Uterus (tissue), 4 donors: ENCODE measurements at places on chromosomes 5 and 9. TPM values are rescaled to one million over a fixed set of nuclear protein-coding genes. Genes with fewer than 3 reads are reported as not detected.

Gene SHOC1
- not detected for total RNA-seq

Gene PLPP7
- total RNA-seq: 6.3 TPM

Gene ADAMTS13
- total RNA-seq: not detected

Gene MPDZ
- 83.0 TPM for total RNA-seq

Gene CD274
- total RNA-seq: 10.2 TPM

Gene CER1
- total RNA-seq: not detected

Gene AKNA
- total RNA-seq: 40.2 TPM

Gene OR1Q1
- total RNA-seq: not detected

Gene GNA14
- total RNA-seq: 11.3 TPM

Gene CTSV
- not detected for total RNA-seq

Gene SPATA31E1
- not detected for total RNA-seq

Gene SLC34A1
- not detected for total RNA-seq

Gene STING1
- total RNA-seq: 90.1 TPM

Gene ANKRD18B
- total RNA-seq: 0.28 TPM

- no peaks in the 10 kb centered on the region for H3K4me1 ChIP-seq
- H3K4me3 ChIP-seq: no peak overlapping the region
- no peak overlapping the region for H3K27ac ChIP-seq
- no peaks in the 10 kb centered on the region for H3K36me3 ChIP-seq
- no peaks in the 10 kb centered on the region for H3K27me3 ChIP-seq
Measured at GRCh38 chr9:85142968-85143367, 473.4 kb downstream of the NTRK2 start.

GRCh38 chr9:8389531-8389930 is 590.0 kb upstream of the DMAC1 start:
- H3K4me3 ChIP-seq: no peak overlapping the region
- no peaks in the 10 kb centered on the region for H3K36me3 ChIP-seq
- no peak overlapping the region for H3K27ac ChIP-seq

DNA sequence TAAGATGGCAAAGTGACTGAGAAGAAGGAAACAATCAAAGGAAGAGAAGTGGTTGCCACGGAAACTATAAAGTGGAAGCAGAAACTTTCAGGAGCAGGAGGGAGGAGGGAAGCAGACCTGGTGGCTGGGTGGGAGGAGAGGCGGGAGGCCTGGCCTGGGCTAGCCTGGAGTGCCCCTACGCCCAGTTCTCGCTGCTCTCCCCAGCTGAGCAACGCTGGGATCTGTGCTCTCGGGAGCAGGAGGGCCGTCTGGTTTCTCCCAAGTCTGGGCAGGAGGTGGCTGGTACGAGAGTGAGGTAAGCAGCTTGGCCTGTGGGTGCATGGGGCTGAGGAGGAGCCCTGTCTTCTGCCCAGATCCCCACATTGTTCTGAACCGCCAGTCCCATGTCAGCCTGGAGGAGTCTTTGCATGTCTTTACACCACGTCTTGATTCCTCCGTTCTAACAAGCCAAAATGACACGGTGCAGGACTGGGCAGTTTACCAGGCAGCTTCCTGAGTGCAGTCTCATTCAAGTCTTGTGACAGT is 15.0 kb upstream of the DAB2IP start:
- H3K27me3 ChIP-seq: no peaks in the 10 kb centered on the region
- H3K36me3 ChIP-seq: no peaks in the 10 kb centered on the region
- H3K4me1 ChIP-seq: peaks cover 28% of the 10 kb centered on the region
- no peak overlapping the region for H3K4me3 ChIP-seq
- peak overlapping the region; percentile 73 for H3K27ac ChIP-seq
- peak; percentile 69 for DNase-seq

- H3K27ac ChIP-seq: peak overlapping the region; percentile 83
- H3K27me3 ChIP-seq: no peaks in the 10 kb centered on the region
- no peaks in the 10 kb centered on the region for H3K4me1 ChIP-seq
- H3K36me3 ChIP-seq: no peaks in the 10 kb centered on the region
Measured at GRCh38 chr5:126508251-126508961, 85.2 kb downstream of the GRAMD2B start.

GRCh38 chr9:15482146-15482545 is 28.6 kb downstream of the PSIP1 start:
- no peak for DNase-seq
- H3K36me3 ChIP-seq: no peaks in the 10 kb centered on the region
- H3K27me3 ChIP-seq: no peaks in the 10 kb centered on the region
- H3K4me3 ChIP-seq: no peak overlapping the region
- H3K4me1 ChIP-seq: no peaks in the 10 kb centered on the region

GRCh38 chr9:127537014-127537413 is 75.1 kb upstream of the STXBP1 start:
- DNase-seq: no peak
- H3K27me3 ChIP-seq: no peaks in the 10 kb centered on the region
- H3K27ac ChIP-seq: peak overlapping the region; percentile 84
- peaks cover 38% of the 10 kb centered on the region for H3K4me1 ChIP-seq
- no peak overlapping the region for H3K4me3 ChIP-seq

DNA sequence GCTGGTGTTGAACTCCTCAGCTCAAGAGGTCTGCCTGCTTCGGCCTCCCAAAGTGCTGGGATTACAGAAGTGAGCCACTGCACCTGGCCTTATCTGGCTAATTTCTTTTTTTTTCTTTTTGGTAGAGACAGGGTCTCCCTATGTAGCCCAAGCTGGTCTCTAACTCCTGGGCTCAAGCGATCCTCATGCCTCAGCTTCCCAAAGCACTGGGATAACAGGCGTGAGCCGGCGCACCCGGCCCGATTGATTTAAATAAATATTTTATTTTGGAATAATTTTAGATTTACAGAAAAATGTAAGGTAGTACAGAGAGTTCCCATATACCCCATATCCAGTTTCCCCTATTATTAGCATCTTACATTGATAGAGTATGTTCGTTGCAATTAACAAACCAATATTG is 155.0 kb upstream of the MVB12B start:
- H3K36me3 ChIP-seq: no peaks in the 10 kb centered on the region
- H3K27me3 ChIP-seq: no peaks in the 10 kb centered on the region
- H3K27ac ChIP-seq: no peak overlapping the region
- no peak overlapping the region for H3K4me3 ChIP-seq

DNA sequence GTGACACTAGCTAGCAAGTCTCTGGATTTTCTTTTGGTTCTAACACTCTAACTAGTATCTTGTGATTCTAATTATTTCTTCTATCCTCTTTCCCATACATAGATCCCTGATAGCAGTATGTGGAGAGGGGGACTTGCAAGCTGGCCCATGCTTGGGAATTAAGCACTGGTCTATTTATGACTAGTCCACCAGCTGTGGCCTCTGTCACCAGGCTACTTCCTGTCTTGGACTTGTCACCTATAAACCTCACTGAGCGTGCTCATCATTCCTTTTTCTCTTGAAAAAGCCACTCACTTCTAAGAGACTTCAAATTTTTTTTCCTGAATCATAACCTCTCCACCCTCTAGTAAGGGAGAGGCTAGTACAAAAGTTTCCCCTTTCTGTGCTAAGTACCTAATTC is 32.3 kb upstream of the MAMDC2 start:
- H3K27ac ChIP-seq: peak overlapping the region; percentile 61
- DNase-seq: no peak
- H3K4me3 ChIP-seq: no peak overlapping the region
- H3K27me3 ChIP-seq: no peaks in the 10 kb centered on the region
- no peaks in the 10 kb centered on the region for H3K4me1 ChIP-seq

DNA sequence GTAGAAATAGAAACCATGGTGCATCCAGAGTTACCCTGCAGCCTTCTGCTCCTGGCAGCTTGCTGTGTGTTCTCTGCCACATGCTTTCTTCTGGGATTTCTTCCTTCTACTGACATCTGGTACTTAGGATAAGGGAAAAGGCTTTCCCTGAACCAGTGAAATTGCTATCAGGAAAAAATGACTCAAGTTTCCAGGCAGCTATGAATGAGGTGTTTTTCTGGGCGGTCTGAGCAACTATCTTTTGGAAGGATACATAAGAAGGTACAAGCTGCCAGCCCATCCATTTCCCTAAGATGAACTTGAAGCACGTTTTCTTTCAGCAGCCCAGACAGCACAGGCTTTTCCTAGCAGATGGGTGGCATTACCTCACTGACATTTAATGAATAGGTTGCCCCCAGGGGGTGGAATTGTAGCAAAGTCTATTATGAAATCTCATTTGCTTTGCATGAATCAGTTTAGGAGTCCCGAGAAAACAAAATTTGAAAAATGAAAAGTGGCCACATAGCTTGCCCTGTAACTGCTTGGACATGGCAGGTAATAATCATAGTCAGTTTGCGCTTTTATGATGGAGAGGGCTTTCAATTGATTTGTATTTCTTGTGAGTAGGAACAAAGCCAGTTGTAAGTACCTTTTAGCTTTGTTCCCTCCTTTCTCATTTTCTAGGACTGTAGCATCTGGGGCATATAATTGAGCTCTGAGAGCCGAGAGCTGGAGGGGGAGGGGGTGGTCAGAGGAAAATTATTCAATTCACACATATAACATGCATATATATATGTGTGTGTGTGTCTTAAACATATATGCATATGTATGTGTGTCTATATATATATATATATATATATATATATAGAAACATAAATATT is 108.5 kb downstream of the C9orf152 start:
- H3K27ac ChIP-seq: peak overlapping the region; percentile 37
- H3K4me3 ChIP-seq: no peak overlapping the region
- DNase-seq: peak; percentile 34
- H3K36me3 ChIP-seq: no peaks in the 10 kb centered on the region

GRCh38 chr5:176592573-176592972 is 17.4 kb downstream of the GPRIN1 start:
- no peaks in the 10 kb centered on the region for H3K4me1 ChIP-seq
- no peak overlapping the region for H3K27ac ChIP-seq
- DNase-seq: no peak
- H3K27me3 ChIP-seq: no peaks in the 10 kb centered on the region
- no peak overlapping the region for H3K4me3 ChIP-seq

DNA sequence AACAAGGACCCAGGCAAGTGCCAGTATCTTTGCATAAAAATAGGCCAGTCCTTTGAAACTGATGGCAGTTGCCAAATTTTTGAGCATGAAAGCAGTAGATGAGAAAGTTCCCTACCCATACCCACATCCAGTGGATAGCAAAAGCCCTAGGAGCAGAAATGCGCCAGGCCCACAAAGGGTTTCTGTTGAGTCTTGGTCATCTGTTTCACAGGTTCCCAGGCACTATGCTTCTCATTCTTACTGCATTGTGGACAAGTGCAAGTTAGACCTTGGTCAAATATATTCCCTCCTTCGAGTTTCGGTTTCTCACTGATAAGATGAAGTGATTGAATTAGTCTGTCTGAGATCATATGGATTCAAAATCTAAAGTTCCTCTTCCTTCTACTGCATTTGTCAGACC is 152.3 kb downstream of the NR3C1 start:
- no peak overlapping the region for H3K4me3 ChIP-seq
- DNase-seq: no peak
- no peaks in the 10 kb centered on the region for H3K27me3 ChIP-seq
- H3K27ac ChIP-seq: no peak overlapping the region

GRCh38 chr9:91836515-91836914 is 113.5 kb downstream of the ROR2 start:
- DNase-seq: no peak
- no peaks in the 10 kb centered on the region for H3K36me3 ChIP-seq
- H3K4me1 ChIP-seq: peaks cover 33% of the 10 kb centered on the region
- no peak overlapping the region for H3K27ac ChIP-seq

GRCh38 chr5:141715346-141715905 is 33.4 kb upstream of the ARAP3 start:
- H3K36me3 ChIP-seq: no peaks in the 10 kb centered on the region
- no peak for DNase-seq

- no peak for DNase-seq
- no peaks in the 10 kb centered on the region for H3K27me3 ChIP-seq
- peak overlapping the region; percentile 88 for H3K27ac ChIP-seq
- H3K4me3 ChIP-seq: peak overlapping the region; percentile 80
- no peaks in the 10 kb centered on the region for H3K4me1 ChIP-seq
Measured at GRCh38 chr5:72307573-72307967, 12.5 kb downstream of the MRPS27 start.

- no peak for DNase-seq
- no peak overlapping the region for H3K4me3 ChIP-seq
- no peak overlapping the region for H3K27ac ChIP-seq
- H3K27me3 ChIP-seq: no peaks in the 10 kb centered on the region
Measured at GRCh38 chr5:123719004-123719403, 207.0 kb downstream of the CSNK1G3 start.

GRCh38 chr9:136189394-136190236 is 15.3 kb downstream of the LHX3 start:
- peaks cover 21% of the 10 kb centered on the region for H3K27me3 ChIP-seq
- H3K4me1 ChIP-seq: no peaks in the 10 kb centered on the region
- DNase-seq: no peak
- no peaks in the 10 kb centered on the region for H3K36me3 ChIP-seq

GRCh38 chr9:3088219-3088618 is 244.3 kb upstream of the PUM3 start:
- no peak for DNase-seq
- no peaks in the 10 kb centered on the region for H3K4me1 ChIP-seq
- H3K36me3 ChIP-seq: no peaks in the 10 kb centered on the region

GRCh38 chr5:132274050-132274792 is 16.7 kb downstream of the PDLIM4 start:
- no peaks in the 10 kb centered on the region for H3K27me3 ChIP-seq
- DNase-seq: no peak
- no peak overlapping the region for H3K27ac ChIP-seq
- no peak overlapping the region for H3K4me3 ChIP-seq
